ENCODE measurements at places on chromosomes 2 and 18. TPM values are rescaled to one million over a fixed set of nuclear protein-coding genes. Genes with fewer than 3 reads are reported as not detected.

DNA sequence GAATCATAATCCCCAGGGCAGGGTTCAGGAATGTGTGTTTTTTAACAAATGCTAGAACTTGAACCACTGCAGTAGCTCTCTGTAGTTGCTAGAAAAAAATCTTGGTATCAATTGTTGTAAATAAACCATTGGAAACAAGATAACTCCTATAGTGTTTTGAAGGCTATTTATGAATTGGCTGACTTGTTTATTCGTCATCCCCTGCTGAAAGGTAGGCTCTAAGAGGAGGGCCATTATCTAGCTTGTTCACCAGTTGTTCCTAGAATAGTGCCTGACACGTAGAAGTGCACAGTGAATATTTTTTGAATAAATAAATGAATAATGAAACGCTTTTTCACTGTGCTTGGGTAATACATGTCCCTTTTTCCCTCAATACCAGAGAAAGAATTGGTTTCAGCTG is 211.4 kb downstream of the BABAM2 start:
- DNase-seq: no peak

GRCh38 chr2:64646007-64646880 is 7.5 kb downstream of the SERTAD2 start:
- peak; percentile 75 for DNase-seq

GRCh38 chr2:176794392-176794791 is 418.2 kb upstream of the HNRNPA3 start:
- no peak for DNase-seq

GRCh38 chr2:215290980-215291599 is 20.8 kb upstream of the ATIC start:
- DNase-seq: no peak

GRCh38 chr2:60884800-60885199 is 3.4 kb downstream of the REL start:
- no peak for DNase-seq

DNA sequence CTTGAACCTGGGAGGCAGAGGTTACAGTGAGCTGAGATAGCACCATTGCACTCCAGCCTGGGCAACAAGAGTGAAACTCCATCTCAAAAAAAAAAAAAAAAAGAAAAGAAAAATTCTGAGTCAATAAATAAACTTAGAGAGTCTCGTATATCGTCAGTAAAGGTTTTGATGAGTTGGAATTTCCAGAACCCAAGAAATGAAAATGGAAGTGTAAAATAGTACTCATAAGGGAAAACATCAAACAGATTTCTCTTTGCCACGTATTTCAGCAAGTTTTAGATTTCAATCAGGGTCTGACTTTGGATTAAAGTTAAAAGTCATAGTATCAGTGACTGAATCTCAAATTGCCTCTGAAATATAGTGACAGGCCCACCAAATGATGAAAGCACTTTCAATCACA is 71.4 kb upstream of the SPOPL start:
- no peak for DNase-seq

- DNase-seq: no peak
Observed at GRCh38 chr2:162385536-162385935, 41.6 kb downstream of the GCA start.

SPATA3 gene
- total RNA-seq: not detected

ZNF804A gene
- total RNA-seq: 0.63 TPM

REL gene
- total RNA-seq: 1.5 TPM

POTEF gene
- total RNA-seq: 7.7 TPM

CD8B gene
- total RNA-seq: not detected

All from HT1080 (cell line).